ENCODE measurements at places on chromosomes 1 and 21.

GRCh38 chr1:150187560-150187931, 37.8 kb downstream of the PLEKHO1 start:
- DNase-seq: no peak

DNA sequence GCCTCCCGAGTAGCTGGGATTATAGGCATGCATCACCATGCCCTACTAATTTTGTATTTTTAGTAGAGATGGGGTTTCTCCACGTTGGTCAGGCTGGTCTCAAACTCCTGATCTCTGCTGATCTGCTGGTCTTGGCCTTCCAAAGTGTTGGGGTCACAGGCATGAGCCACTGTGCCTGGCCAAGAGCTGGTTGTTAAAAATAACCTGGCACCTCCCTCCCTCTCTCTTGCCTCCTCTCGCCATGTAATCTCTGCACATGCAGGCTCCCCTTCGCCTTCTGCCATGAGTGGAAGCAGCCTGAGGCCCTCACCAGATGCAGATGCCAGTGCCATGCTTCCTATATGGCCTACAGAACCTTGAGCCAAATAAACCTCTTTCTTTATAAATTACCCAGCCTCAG, 74.7 kb upstream of the TLR5 start:
- DNase-seq: no peak

GRCh38 chr1:59765011-59765730, 49.6 kb upstream of the HOOK1 start:
- DNase-seq: no peak

DNA sequence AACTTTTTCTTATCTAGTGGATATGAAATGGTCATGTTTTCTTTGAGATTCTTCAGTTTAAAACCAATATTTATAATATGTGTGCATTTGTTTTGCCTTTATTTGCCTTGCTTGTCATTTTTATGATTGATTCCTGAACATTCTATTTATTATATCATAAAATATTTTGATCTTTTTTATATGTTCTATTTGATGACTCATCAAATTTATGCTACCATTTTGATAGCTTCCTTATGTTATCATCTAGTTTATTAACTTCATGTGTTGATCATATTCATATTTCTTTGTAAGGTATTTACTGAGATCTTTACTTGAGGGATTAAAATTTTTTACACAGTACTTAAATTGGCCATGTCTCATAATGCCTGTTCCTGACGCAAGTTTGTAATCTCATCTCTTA, 1650.0 kb downstream of the AMY1C start:
- DNase-seq: no peak

DNA sequence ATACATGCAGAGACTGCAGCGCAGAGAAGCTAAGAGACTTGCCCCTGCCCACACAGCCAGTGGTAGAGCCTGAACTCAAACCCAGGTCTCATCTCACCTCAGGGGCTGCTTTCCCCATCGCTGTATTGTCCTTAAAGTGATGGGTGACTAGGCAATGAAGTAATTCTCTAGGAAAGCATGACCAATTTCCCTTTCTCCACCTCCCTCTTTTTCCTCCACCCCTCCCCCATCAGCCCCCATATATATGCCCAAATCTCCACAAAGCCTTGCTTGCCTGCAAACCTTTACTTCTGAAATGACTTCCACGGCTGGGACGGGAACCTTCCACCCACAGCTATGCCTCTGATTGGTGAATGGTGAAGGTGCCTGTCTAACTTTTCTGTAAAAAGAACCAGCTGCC, at the start of gene IL24:
TSS of gene IL24 (plus strand) at position 269 of the 400 bp plus-strand sequence. CDS start 390 bp downstream, outside the sequence.
- DNase-seq: no peak

GRCh38 chr1:95451904-95452303, 217.9 kb downstream of the RWDD3 start:
- no peak for DNase-seq

- DNase-seq: no peak
Observed at GRCh38 chr1:150622303-150622975, 7.0 kb downstream of the ENSA start.

GRCh38 chr1:213466541-213466940, 415.5 kb downstream of the RPS6KC1 start:
- DNase-seq: no peak

- DNase-seq: no peak
Observed at GRCh38 chr1:95353194-95353593, 119.2 kb downstream of the RWDD3 start.

DNA sequence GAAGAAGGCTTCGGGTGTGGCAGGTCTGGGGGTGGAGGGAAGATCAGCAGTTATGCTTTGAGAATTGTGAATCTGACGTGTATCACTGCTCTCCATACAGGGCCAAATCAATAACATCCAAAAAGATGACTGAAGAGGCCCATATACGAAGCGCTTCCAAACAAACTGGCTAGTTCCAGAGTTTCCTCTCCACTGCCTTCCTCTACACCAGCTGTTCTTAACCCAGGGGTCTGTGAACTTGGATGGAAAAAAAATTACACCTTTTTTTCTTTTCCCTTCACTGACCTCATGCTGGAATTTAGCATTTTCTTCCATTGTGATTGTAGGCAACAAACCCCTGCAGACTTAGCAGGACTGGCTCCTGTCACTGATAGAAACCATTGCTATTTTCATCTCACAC, 77.1 kb upstream of the NBL1 start:
- DNase-seq: no peak

GRCh38 chr1:108961198-108961597, 2.1 kb downstream of the CLCC1 start:
- DNase-seq: no peak

GRCh38 chr1:162091681-162092524, 22.4 kb downstream of the NOS1AP start:
- no peak for DNase-seq

DNA sequence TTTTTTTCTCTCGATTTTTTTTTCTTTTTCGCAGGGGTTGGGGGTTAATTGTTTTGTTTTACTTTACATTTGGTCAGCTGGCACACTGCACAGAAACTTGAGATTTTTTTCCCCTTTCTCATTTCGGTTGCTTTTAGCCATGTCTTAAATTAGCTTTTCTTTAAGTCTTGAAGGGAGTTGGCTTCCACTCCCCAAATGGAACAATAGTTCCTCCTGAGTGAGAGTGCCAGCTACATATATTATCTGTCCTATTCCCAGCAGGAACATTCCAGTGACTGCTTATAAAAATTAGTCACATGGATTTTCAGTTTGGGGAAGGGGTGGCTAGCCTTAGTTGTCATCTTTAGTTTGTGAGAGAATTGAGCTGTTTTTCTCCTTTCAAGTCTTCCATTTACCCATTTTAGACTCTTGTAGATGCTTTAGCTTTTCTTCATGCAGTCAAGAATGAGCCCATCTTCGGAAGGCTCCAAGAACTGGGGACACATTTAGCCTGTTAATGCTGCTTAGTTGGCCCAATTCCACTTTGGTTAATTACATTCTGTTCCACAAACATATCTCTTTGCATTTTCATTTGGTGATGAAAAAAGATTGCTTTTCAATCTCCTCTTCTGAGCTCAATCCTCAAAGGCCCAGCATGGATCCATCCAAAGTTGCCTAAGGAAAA, 510.1 kb upstream of the CXADR start:
- no peak for DNase-seq

DNA sequence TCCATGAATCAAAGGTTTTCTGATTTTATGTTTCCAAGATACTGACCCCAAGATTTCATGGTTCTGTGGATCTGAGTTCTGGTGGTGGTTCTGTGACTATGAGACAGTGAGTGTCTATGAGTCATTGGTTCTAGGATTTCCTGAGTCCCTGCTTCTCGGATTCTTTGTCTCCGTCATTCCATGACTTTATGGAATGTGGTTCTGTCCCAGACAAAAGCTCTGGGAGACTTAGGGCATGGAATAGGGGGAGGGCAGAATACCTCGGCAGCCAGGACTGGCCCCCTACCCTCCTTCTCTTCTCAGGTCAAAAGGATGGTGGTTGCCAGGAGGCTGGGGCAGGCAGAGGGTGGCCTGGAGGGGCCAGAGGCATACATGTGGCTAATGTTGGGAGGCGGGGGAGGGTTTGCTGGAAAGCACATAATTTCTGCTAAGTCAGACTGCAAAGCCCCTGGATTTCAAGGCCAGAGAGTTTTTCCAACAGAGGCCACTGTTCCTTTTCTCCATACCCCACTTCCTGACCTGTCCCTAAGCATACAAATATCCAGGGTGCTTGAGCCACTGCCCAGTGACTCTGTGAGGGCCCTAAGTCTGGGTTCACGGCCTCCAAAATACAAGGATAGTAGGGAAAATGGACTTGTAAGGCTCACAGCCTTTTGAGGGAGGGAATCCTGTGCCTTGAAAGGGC, 17.2 kb downstream of the CDCP2 start:
- DNase-seq: no peak

GRCh38 chr1:156775799-156776198, 8.5 kb downstream of the PRCC start:
- no peak for DNase-seq

DNA sequence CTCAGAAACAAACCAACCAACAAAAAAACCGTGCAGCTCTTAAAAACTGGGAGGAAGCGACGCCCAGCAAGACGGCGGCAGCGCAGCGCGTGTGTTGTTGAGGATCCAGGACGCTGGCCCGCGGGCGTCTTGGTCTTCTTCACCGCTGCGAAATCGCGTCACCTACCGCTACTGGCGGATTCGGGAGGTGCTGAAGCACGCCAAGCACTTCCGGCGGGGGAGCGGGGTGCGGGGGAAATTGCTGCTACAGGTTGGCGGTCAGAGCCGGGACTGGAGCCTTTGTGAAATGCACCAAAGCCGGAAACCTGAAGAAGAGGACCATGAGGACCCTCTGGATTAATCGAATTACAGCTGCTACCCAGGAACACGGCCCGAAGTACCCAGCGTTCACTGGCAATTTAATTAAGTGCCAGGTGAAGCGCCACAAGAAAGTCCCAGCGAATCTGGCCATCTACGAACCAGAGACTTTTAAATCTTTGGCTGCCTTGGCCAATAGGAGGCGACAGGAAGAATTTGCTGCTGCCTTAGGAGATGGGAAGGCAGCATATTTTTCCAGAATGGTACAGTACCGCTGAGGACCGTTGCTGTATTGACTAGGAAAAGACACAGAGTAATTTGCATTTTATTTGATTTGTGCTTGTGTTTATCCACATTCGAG, 11.9 kb upstream of the RIPPLY3 start:
- no peak for DNase-seq

GRCh38 chr1:198283222-198283621, 126.4 kb downstream of the NEK7 start:
- DNase-seq: no peak

DNA sequence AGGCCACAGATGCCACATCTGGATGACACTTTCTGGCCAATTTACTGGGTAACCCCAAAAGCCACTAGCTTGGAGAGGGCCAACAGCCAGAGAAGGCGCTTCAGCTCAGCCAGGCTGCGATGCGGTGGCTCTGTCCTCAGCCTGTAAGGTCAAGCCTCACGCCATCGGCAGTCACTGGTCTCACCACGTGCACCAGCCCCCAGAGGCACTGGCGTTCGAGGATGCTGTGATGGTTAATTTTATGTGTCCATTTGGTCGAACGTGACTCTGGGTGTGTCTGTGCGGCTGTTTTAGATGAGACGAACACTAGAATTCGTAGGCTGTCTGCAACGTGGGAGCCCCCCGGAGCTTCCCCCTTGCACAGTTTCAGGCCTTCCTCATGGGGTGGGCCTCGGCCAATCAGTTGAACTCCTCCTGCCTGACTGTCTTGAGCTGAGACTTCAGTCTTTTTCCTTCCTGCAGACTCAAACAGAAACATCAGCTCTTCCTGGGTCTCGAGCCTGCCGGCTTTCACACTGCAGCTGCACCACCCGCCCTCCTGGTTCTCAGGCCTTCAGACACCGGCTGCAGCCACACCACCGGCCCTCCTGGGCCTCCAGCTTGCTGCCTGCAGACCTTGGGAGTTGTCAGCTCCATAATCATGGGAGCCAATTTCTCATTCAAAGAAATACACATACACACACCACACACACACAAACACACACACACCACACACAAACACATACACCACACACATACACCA, 41.6 kb upstream of the SLC45A1 start:
- no peak for DNase-seq

GRCh38 chr1:58780836-58781452, 2.9 kb downstream of the JUN start:
- DNase-seq: no peak

Measured in GM04504 (cell line).